ENCODE measurements at places on chromosomes 5 and 9.
A peak's percentile ranks its signal among the peaks of the same experiment; 100 is the strongest.

GRCh38 chr5:29853711-29854220 lies 1339.7 kb upstream of the CDH6 start:
- no peak for DNase-seq

- DNase-seq, result peak; percentile 76
Measured at GRCh38 chr5:112106878-112107277, 312.2 kb downstream of the EPB41L4A start.

- no peak for DNase-seq
Measured at GRCh38 chr5:154203798-154204578, 13.5 kb downstream of the GALNT10 start.

DNA sequence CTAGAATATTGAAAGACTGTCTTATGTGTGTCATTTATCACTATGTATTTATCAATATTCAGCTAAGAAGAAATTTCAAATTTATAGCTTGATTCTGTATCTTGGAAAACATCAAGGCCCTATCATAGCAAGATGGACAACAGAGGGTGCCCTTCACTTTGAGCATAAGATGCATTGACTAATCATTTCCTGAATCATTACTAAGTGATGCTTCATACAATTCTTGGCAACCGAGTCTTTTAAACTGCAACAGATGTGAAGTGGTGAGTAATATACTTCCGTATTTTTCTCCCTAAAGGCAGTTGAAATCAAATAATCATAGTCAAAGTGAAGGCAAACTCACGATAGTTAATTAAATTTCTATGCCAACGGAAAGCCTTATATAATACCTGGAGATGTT lies 318.6 kb upstream of the RGMB start:
- no peak for DNase-seq

GRCh38 chr5:168364151-168364661 lies 72.8 kb downstream of the WWC1 start:
- DNase-seq, result no peak
